ELR (cell line): ENCODE measurements at places on chromosomes 1 and 21.
A peak's percentile ranks its signal among the peaks of the same experiment; 100 is the strongest.

- DNase-seq, result no peak
Observed at GRCh38 chr1:87983841-87984240, 655.2 kb downstream of the LMO4 start.

- DNase-seq, result peak; percentile 48
Observed at GRCh38 chr1:44500181-44501046, 95.4 kb downstream of the RNF220 start.

GRCh38 chr1:58764294-58764978 lies 19.4 kb downstream of the JUN start:
- peak; percentile 94 for DNase-seq

DNA sequence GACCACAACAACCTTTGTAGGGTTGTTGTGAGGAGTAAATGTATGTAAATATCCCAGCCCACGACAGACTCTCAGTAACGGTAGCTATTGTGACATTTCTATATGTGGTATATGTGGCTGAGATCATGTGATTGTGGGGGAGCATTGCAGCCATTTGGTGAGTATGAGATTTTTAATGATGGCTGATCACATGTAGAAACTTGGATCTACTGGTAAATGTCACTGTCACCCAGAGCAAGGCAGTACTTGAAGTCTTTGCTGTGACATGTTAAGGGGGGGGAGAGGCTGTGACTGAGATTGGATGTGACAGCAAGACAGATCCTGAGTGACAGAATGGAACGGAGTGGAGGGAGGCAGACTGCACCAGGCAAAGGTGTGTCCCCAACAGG lies 23.9 kb upstream of the MEF2D start:
- DNase-seq, result no peak

DNA sequence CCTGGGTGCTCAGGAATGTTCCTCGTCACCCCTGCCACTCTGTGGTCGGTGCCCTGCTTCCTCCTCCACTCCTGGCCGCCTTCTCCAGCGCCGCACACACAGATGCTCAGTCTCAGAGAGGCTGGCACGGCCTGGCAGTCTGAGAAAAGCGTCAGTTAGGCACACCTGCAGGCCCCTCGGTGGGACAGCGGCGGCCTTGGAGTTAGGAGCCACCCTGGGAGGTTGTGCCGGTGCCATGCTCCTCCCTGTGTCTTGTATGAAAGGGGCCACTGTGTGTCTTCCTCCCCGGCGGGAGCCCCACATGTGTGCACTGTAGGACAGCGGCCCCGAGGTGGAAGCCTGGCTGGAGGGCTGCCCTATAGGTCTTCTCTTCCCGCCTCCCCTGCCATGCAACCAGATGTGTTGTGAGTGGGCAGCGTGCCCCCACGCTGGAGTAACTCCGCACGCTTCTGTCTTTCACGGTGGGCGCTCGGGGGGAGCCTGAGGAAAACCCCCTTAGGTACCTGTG lies 145.2 kb downstream of the PGBD5 start:
- no peak for DNase-seq
